Nucleus accumbens (tissue), 56 donors: ENCODE measurements at places on chromosomes 11 and 22.

GRCh38 chr22:37229012-37229804 lies 14.9 kb downstream of the RAC2 start:
- DNase-seq: no peak

GRCh38 chr11:122799406-122800105 lies 38.7 kb upstream of the CRTAM start:
- DNase-seq: no peak

DNA sequence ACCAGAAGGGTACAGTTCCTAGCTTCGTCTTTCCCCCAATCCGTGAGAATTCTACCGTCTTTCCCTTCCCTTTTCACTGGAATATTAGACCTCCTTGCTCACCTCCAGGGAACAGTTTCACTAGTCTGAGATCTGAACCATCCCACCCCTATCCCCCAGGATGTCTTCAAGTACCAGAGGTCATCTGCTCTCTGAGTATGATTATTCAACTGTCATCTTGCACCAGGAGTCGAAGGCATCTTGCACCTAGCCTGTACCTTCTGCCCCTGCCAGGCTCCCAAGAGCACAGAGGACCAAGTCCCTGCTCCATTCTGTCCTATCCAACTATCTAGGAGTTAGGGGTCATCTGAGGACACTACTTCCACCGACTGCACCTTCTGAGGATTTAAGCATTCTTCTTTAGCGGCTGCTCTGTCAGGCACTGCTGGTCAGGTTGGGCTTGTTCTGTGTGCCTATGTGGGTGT lies 804 bp downstream of the ACER3 start:
- DNase-seq: no peak

- no peak for DNase-seq
Observed at GRCh38 chr11:78304201-78304600, 113.4 kb downstream of the GAB2 start.

DNA sequence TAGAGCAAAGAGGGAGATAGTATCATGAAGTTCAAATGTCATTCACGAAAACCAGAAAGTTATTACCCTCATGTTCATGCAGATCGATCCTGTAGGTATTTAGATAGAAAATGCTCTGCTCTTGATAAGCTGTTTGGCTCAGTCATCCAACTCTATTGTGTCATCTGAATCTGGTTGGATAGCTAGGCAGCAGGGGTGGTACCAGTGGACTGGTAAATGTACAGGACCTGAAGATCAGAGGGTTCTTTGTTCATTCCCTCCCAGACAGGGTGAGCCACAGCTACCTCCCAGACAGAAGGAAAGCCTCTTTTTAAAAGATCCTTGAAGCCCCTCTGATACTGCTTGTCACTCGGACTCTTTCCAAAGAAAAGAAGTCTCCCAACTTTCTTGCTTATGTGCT lies 29.8 kb upstream of the DRD2 start:
- peak; percentile 14 for DNase-seq

GRCh38 chr22:39176714-39177455 lies 24.4 kb upstream of the CBX7 start:
- DNase-seq: no peak

DNA sequence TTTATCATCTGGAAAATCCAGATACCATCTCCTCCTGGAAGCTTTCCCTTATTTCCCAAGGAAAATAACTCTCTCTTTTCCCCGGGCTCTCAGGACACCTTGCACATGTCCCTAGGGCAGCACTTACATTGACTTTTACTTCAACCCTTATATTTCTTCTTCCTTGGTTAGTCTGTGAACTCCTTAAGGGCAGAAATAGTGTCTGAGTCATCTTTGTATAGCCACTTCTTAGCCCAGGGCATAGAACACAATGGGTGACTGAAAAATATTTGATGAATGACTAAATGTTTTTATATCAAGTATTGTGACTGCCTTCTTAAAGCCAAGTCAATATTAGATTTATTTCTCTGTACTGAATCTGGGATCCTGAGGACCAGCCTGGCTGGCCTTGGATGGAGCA lies 45.4 kb upstream of the MYOD1 start:
- DNase-seq: no peak

DNA sequence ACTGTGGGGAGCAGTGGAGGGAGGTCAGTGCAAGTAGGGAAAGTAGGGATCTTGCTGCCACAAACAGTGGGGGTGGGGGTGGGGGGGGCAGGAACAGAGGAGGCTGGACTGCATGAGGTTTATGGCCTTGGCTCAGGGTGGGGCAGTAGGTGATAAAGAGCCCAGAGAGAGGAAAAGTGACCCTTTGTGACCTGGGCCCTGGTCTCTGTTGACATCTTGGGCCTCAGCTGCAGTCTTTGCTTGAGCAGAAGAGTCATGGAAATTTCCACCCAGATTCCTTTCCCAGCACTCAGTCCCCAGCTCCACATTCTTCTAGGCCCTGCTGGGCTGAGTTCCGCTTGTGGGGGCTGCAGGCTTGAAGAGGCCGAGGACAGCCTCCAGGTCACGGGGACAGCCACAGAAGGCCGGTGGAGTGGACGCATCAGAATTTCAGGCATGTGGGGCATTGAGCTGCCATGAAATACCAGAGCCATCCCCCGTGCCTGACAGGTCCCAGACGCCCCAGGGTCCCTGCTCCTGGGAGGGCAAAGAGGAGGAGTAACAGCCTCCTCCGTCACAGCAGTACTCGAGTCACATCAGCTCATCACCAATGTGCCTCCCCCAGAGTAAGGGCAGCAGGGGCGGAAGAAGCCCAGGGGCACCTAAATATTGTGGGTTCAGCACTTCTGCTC lies 9.7 kb upstream of the MALAT1 start:
- no peak for DNase-seq

DNA sequence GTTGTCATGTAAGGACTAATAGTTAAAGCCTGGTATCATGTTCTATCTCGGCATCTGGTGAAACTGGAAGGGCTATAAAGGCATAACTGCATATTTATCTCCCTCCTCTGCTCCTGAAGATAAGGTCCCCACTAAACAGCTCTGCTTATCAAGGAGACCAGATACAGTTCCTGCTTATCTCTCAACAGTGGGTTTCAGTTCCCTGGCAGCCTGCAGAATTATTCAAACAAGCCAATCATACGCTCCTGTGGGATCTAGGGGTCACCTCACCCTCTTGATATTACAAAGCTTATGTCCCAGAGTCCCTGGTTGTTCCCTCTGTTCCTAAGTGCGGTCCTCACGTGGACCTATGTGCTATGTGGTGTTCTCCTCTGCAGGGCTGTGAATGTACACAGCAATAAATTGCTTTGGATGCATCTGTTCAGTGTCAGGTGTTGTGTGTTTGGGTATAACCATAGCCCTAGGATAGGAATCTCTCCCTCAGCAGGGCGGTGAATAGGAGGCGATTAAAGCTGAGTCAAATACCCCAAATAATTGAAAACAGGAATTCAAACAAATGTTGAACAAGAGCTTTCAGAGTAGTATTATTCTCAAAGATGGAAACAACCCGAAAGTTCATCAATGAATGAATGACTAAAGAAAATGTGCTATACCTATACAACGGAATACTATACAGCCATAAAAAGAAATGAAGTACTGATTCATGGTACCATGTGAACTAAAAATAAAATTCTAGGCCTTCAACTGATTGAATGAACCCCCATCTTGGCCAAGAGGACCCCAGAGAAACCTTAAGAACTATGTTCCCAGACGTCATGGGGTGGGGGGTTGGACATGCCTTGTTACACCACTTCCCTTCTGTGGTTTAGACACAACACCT lies 3.1 kb upstream of the OOSP4A start:
- no peak for DNase-seq

- DNase-seq: no peak
Observed at GRCh38 chr22:25546751-25547150, 17.7 kb upstream of the GRK3 start.

GRCh38 chr11:2160736-2161259 lies at the start of gene INS:
INS (minus strand) TSS chr11:2161209; CDS start chr11:2160971, 238 bp downstream.
- no peak for DNase-seq

- DNase-seq: no peak
Observed at GRCh38 chr11:64367931-64368672, 9.1 kb downstream of the RPS6KA4 start.

DNA sequence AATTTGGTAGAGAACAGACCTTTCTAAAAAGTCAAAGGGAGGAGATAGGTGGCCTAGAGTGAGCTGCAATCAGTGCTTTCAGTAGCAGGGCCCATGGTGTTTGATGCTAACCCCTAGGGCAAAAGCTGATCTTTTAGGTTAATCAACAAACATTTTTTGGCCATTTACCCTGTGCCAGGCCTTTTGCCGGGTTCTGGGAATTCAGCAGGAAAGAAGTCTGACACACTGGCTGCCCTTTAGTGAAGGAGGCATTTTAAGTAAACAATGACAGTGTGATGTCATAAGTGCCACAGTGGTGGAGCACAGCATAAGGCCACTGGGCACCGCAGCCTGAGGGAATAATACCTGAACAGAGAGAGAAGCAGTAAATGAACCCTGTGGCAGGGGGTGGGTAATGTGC lies 29.0 kb downstream of the C22orf31 start:
- no peak for DNase-seq

GRCh38 chr11:19116276-19116970 lies 545 bp upstream of the ZDHHC13 start:
- DNase-seq: no peak

DNA sequence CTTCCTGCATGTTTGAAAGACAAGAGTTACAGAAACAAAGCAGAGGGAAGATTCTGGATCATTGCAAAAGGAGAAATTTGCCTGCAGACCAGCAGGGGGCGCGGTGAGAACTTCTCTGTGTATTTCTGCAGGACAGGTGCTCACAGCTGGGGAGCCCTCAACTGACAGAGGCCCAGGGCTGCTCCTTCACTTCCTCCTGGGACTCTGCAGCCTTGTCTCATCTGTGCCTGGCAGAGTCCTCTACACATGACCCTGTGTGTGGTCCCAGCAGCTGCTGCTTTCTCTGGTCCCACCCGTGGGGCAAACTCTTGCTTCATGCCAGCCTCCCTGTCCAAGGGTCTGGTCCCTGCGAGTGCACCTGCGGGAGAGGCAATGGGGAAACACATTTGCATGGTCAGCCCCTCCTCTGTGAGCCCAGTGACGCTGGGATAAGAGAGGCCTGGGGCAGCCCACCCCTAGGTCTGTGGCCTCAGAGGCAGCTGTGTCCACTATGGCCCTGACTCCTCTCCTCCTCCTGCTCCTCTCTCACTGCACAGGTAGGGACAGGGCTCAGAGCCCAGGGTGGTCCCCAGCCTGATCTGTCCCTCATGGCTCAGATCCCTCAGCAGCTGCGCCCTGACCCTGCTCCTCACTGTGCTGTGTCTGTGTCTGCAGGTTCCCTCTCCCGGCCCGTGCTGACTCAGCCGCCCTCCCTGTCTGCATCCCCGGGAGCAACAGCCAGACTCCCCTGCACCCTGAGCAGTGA lies 43.2 kb upstream of the VPREB1 start:
- no peak for DNase-seq

DNA sequence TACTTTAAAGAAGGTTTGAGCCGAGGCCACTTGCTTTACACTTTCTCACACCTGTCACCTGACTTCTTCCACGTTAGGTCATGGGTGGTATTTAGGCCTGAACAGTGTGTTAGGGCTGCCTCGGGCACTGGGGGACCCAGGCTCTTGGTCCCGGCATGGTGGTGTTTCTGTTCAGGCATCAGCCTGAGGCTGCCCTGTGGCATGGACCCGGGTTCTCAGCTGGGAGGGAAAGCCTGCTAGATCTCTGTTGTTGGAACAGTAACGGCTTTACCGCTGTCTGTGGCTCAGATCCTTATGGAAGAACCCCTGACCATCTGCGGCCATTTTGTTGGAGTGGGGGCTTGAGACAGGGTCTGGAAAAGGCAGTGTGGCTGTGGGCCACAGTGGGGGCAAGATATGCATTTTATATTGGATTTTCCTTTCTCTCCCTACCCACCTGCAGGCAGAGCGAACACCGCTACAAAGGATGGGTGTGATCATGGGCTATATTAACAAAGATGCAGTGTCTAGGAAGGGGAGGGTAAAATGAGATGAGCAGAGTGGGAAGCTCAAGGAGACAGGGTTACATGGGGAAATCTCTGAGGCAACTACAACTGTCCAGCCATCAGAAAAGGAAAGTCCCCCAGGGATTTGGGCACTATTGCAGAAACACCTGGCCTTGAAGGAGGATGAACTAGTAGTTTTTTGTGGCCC lies 1.6 kb upstream of the KCNJ11 start:
- no peak for DNase-seq

DNA sequence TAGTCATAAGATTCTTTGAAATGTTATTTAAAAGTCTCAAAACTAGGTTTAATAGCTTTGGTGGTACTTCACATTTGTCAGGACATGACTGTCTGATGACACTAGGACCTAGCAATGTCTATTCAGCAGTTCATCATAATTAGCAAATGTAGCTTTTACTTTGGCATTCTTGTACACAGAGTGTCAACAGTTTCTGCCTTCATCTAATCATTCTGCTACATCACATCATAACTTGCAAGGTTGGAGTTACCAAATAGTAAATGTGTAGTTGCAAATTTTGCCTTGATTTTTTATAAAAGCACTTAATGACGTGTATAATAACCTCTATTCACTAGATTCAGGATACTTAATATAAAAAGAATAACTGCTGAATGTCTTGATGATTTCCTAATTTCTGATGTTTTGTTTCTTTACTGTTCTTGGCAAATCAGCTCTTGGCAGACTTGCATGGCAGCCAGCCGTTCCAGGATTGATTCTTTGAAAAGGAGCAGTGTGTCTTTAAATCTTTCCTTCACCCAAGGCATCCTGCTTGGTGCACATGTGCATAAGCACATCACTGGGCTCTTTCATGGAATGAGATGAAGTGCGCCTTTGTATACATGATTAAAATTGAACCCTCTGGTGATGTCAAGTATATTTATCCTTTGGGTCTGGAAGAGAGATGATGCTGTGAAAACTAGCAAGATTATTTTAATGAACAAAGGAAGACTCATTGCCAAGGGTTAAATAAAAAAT lies 12.2 kb downstream of the FBXO7 start:
- no peak for DNase-seq

DNA sequence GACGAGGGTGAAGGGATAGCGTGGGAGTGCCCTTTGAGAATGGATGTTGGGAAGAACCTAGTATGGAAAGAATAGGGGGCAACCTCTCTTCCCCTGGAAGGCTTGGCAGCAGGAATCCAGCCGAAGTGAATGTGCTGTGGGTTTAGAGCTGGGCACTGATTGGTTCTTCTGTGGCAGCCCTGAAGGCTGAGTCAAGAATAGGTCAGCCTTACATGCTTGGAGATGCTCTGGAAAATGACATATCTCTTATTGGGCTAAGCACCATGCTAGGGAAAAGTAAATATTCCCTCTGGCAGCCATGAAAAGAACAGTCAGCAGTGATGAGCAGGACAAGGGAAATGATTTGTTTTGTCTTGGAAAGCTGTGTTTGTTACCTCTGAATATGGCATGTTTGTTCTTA lies 149.5 kb downstream of the COMMD9 start:
- no peak for DNase-seq

DNA sequence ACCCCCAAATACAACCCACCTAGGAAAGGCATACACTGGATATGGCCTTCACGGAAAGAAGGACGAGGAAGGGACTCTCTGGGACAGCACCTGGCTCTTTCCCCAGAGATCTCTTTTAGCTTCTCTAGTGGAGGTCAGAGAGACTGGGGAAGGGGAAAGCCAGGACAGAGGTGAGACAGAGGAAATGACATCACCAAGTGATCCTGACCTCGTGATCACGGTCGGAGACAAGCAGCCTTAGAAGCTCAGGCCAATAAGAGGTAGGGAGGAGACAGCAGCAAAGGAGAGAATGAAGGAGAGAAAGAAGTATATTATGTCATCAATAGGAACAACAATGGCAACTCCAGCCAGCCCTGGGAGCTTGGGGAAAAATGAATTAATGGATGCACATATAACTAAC lies 15.4 kb upstream of the TMPRSS13 start:
- no peak for DNase-seq
